Ovary (tissue), 10 donors: ENCODE measurements at places on chromosomes 6 and 20. TPM values are rescaled to one million over a fixed set of nuclear protein-coding genes. Genes with fewer than 3 reads are reported as not detected.

Gene ROS1
- not detected for total RNA-seq

Gene MUCL3
- total RNA-seq = not detected

Gene HLA-DPA1
- total RNA-seq = 46.8 TPM

Gene RBM24
- 1.1 TPM for total RNA-seq

Gene SPTLC3
- total RNA-seq = 7.6 TPM

Gene HDGFL1
- total RNA-seq = not detected

Gene BEND3
- 4.1 TPM for total RNA-seq

Gene EPPIN
- total RNA-seq = 1.1 TPM

Gene CDH22
- total RNA-seq = 0.18 TPM

Gene HLA-DRB1
- 72.1 TPM for total RNA-seq

Gene VAPB
- total RNA-seq = 48.3 TPM

Gene PAX1
- total RNA-seq = not detected

Gene LRRC73
- 3.7 TPM for total RNA-seq

Gene BACH2
- 17.6 TPM for total RNA-seq

Gene GJA10
- not detected for total RNA-seq

Gene LY6G5C
- 1.7 TPM for total RNA-seq

Gene PPIL4
- 37.8 TPM for total RNA-seq

Gene UNC93A
- total RNA-seq = not detected

Gene FUT9
- total RNA-seq = not detected

Gene DST
- total RNA-seq = 132 TPM

Gene CRYBG1
- 3.0 TPM for total RNA-seq

Gene NRSN1
- total RNA-seq = not detected

Gene LST1
- 3.9 TPM for total RNA-seq

Gene TMEM217
- 1.4 TPM for total RNA-seq

Gene TRIM40
- total RNA-seq = not detected

Gene OSER1
- 37.2 TPM for total RNA-seq

Gene SIGLEC1
- 1.7 TPM for total RNA-seq

Gene FILIP1
- 1.8 TPM for total RNA-seq

Gene RNF144B
- 10.7 TPM for total RNA-seq

Gene SNAI1
- 1.7 TPM for total RNA-seq

Gene TBXT
- total RNA-seq = not detected

Gene SLC22A16
- total RNA-seq = not detected

Gene NFS1
- total RNA-seq = 29.4 TPM

Gene TPBG
- total RNA-seq = 3.8 TPM

Gene CCN6
- 0.25 TPM for total RNA-seq

Gene MYCT1
- 3.6 TPM for total RNA-seq

Gene LIN28B
- not detected for total RNA-seq

Gene TMEM244
- not detected for total RNA-seq

Gene SNAP25
- total RNA-seq = 8.7 TPM

Gene ZNF165
- total RNA-seq = 0.58 TPM

Gene PARD6B
- total RNA-seq = 6.0 TPM

Gene TFAP2A
- total RNA-seq = 0.36 TPM
